ENCODE measurements at places on chromosomes 7 and 10. TPM values are rescaled to one million over a fixed set of nuclear protein-coding genes. Genes with fewer than 3 reads are reported as not detected.

SUN3 gene
- total RNA-seq, result not detected

WASHC2C gene
- 54.1 TPM for total RNA-seq

PKD2L1 gene
- 1.2 TPM for total RNA-seq

LGI1 gene
- 0.68 TPM for total RNA-seq

CYP3A4 gene
- total RNA-seq, result 0.34 TPM

TEX47 gene
- not detected for total RNA-seq

FFAR4 gene
- 5.8 TPM for total RNA-seq

GNG11 gene
- total RNA-seq, result 30.8 TPM

Measured in subcutaneous adipose tissue (tissue), 4 donors.